NCI-H2107 (cell line): ENCODE measurements at places on chromosomes 6 and 20.

DNA sequence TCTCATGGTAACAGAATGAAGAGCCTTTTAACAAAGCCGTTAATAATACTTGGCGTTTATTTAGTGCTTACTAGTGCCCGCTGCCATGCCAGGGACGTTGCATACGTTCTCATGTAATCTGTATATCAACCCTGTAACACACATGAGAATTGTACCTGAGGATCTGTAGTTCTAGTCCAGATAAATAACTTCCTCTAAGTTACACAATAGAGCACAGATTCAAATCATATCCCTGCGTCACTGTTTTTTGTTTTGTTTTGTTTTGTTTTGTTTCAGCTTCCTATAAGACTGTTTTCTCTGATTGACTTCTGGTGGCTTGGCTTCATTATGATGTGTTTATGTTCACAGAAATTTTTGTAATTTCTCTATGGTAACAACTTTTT, 553 bp downstream of the ZSCAN16 start:
- DNase-seq = no peak

GRCh38 chr6:73285674-73286283, 22.8 kb upstream of the KHDC1 start:
- no peak for DNase-seq

- no peak for DNase-seq
Observed at GRCh38 chr6:142914369-142914768, 30.6 kb downstream of the HIVEP2 start.

DNA sequence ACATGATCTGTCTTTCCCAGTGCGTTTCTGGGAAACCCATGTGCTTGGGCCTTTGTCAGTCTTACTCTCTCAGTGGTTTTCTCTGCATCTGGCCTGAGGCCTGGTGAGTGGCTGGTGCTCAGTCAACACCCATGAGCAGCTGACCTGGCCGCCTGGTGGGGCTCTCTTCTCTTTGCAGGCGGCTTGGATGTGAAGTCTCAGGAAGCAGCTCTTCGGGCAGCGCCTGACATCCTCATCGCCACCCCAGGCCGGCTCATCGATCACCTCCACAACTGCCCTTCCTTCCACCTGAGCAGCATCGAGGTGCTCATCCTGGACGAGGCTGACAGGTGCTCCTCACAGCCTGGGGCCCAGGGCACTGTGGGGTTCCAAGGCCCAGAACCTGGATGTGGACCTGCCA, 10.8 kb downstream of the DDX27 start:
- peak; percentile 82 for DNase-seq

- DNase-seq = no peak
Observed at GRCh38 chr6:69398729-69399128, 398.1 kb downstream of the LMBRD1 start.

- DNase-seq = no peak
Observed at GRCh38 chr20:34689486-34689885, 12.6 kb upstream of the PIGU start.

DNA sequence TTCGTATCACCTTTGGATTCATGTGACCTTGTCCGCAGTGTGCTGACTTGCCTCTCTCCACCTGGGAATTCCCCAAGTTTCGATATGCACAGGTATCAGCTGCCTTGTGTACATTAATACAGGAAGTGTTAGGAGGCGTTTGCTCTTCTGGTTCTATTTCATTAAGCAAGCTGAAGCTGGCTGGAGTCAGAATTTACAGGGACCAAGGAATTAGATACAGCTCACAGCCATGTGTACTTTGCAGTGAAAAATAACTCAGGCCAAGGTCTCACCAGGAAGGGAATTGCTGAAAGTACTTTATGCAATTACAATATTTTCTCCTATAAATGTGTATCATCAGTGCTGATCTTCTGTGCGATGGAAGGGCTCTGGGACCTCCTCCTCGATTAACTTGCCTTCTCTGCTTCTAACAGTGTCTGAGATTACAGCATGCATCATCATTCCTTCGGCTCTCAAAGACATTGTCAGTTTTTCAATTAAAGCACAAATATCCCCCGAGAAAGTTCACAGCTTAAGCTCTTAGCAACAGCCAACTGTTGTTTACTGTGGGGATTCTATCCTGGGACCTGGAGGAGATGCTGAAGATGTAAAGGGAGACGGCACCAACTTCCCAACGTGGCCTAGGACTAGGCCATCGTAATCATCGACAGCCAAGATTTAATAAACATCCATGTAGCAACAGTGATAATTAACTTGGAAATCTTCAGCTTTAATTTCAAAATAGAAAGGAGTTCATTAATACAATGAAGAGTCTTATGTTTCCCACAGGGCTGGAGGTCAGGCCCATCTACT, 13.8 kb upstream of the TIAM2 start:
- no peak for DNase-seq
